ENCODE measurements at places on chromosomes 7 and 10.
A peak's percentile ranks its signal among the peaks of the same experiment; 100 is the strongest.

DNA sequence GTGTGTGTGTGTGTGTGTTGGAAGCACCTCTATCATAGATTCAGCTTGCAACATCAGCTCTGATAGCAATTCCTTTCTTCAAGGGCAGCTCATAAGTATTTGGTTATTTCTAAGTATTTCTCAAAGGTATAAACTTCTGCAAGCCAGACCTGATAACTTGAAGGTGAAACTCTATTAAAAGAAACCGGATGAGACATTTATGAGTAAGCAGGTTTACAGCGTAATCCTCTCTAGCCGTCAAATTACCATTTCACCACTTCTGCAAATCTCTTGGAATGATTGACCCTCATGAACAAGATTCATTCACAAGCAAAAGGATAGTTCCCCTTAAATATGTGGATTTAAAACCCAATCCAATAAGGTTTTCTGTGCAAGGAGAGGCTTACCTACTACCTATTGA is 23.1 kb downstream of the PDE1C start:
- DNase-seq = no peak

DNA sequence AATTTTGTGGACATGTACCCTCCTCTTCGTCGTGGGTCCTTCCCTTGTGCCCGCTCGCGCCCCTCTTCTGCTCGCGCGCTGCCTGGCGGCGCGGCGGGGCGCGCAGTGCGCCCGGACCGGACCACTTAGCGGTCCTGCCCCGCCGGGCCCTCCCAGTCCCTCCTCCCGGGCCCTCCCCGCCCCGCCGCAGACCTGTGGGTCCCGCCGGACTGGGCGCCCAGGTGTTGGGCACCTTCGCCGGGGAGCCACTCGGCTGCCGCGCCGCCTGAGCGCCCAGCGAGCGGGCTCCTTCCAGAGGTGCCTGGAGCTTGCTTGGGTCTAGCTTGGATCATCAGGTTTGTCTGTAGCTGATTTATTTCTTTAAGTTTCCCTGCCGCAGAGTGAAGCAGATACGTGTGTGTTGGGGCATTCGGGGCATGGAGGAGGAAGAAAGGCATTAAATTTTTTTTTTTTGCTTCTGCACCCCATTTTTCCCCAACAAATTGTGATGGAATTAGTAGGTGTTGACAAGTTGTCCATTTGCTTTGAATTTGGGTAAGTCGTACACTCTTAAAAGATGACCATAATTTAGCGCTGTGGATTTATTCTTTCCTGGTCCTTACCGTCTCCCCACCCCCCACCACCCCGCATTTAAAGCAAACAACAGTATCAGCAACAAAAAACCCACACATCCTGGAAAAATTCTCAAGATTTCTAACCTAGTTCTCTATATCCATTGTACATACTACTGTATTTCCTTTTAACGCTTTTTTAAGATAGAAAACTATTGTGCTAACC is 905 bp downstream of the C1GALT1 start:
- DNase-seq = peak; percentile 87

DNA sequence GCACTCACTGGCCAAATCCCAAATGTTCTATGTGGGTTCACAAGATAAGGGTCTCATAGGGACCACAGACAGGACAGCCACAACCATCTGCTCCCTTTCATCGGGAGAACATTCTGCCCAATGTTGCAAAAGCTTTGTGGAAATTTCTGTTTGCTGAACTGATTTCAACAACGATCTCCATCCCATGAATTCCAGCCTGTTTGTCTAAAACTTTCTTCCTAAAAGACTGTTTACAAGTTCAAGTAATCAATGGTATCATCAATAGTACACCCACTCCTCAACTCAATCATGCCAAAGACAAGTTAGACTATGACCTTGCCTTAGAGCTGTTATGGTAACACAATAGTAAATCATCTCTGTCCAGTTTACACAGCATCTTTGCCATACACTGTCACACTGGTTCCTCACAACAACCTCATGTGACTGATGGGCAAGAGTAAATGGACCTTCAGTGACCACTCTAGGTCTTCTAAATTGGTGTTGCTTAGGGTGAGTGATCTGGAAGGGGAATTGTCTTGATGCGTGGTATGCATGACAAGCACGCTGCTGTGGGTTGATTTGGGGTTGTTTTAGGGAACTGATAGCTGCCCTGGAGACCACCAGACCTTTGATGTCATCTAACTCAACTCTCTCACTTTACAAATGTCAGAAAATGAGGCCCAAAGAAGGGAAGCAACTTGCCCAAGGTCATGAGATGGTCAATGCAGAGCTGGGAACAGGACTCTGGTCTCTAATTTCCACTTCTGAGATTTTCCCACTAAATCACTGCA is 95.1 kb downstream of the PPP1R3C start:
- no peak for DNase-seq

DNA sequence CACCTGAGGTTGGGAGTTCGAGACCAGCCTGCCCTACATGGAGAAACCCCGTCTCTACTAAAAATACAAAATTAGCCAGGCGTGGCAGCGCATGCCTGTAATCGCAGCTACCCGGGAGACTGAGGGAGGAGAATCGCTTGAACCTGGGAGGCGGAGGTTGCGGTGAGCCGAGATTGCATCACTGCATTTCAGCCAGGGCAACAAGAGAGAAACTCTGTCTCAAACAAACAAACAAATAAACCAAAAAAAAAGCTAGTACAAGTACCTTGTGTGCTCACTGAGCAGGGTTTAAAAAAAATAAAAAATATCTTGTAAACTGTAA is 11.2 kb upstream of the SPOCK2 start:
- DNase-seq = no peak

- DNase-seq = peak; percentile 79
Observed at GRCh38 chr10:3500408-3500856, 284.6 kb downstream of the KLF6 start.

DNA sequence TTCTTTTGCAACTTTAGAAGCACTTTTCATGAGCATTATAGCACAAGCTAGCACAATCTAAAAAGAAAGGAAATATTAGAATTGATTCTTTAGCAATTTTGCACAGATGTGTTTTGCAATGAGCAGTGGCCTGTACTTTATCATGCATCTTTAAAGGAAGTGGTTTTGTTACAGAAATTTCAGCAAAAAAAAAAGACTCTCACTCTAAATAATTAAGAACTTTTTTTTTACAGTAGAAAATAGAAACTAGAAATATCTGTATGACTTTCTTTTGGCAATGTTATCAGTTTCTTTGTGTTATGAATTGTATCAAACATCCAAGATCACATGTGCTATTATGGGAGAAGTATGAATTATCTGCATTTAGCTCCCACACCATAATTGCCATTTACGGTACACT is 195.7 kb upstream of the KLF6 start:
- no peak for DNase-seq

DNA sequence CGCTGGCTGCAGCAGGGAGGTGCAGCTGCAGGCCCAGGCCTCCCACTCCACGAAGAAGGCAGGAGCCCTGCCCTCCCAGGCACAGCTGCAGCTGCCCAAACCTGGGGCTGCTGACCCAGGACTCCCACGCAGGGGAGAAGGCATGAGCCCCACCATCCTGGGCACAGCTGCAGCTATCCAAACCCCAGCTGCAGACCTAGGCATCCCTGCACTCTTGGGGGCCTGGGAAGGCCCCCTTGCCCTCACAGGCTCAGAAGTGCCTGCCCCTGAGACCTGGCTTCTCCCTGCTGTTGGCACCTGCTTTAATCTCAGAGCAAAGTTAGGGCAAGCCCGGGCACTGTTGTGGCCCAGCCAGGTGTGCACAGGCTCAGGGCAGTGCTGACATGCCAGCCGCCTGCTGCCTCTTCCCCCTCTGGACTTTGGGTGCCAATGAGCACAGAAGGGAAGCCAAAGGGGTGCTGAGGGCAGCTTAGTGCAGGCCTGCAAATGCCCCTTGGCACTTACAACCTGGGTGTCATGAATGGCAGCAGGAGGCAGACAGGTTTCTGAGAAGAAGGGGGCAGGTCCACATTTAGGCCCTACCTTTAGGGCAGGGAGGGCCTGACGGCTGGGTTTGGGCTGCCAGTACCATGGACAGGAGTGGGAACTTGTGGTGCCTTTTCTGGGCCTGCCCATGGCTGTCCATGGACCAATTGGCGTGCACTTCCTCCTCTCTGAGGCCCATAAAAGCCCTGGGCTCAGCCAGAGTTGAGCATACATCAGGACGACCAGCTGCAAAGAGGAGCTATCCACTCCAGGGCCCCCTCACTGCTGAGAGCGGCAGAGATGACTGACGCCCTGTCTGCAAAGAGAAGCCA is 31.1 kb downstream of the CRTAC1 start:
- DNase-seq = no peak

DNA sequence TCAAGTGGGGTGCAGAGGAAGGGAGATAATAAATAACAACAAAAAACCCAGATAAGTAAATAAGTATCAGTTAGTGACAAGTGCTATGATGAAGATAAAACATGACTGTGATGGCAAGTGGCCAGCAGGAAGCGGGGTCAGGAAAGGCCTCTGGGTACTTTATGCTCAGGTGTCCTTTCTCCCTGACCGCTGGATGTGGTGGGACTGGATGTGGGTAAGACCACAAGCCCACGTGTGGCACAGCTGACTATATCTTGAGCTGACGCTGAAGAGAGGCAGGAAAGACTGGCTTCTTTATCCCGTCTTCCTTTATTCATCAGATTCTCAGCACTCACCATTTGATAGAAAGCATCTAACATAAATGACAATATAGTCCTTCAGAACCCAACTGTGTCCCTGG is 87.8 kb downstream of the CREB5 start:
- DNase-seq = no peak

DNA sequence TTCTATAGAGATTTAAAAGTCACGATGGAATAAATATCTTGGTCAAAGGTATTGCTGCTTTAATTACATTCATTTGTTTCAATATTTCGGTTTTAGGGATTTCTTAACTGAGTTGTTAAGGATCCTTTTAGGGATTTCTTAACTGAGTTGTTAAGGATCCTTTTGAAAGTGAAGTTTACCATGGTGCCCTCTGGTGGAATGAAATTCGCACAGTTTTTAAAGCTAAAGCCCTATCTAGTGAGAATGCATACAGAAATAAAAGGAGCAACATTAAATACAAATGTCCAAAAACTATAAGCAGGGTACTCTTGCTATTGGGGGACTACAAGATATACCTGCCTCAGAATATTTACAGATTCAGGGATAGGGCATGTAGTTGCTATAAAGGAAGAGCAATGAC is 193.7 kb downstream of the RNLS start:
- no peak for DNase-seq
